Stimulated activated CD4-positive, alpha-beta T cell treated with anti-CD3 and anti-CD28 coated beads, Interleukin-2, amount 100 ng/mL, for 24 hours (primary cell): ENCODE measurements at places on chromosomes 5 and 9.

DNA sequence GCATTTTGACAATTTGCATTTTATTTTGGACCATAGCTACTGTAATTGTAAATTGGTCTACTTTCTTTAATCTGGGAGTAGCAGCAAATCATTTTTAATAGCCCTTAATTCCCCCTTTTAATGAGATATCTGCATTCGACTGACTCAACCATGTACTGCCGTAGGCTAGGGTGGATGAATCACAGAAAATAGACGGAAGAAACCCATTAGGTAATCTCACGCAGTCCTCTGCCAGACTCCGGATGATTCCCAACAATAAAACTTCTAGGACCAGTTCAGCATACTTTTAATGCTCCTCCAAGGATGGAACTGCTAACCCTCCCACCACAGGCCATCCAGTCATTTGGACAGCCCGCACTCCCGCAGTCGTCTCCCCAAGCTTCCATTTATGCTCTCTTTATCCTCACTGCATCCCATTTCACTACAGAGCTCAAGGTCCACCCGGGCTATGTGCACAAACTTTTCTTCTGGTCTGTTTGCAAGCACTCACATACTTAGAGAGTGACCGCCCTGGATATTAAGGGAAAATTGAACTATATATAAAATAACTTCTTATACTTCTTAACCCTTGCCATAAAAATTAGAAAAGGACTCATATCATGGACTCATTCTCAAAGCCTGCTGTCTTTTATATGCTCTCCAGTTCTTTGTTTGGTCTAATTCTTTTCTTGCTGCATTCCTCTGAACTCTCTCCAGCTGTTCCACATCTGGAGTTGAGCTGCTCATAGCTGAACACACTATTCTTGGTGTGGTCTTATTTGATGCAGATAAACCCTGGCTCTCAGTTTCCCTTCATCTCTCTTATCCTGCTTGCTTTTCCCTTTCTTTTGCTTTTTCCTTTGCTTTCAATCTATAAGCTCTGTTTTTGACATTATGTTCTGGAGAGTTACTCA lies 326.6 kb downstream of the ARL15 start:
- DNase-seq: no peak

DNA sequence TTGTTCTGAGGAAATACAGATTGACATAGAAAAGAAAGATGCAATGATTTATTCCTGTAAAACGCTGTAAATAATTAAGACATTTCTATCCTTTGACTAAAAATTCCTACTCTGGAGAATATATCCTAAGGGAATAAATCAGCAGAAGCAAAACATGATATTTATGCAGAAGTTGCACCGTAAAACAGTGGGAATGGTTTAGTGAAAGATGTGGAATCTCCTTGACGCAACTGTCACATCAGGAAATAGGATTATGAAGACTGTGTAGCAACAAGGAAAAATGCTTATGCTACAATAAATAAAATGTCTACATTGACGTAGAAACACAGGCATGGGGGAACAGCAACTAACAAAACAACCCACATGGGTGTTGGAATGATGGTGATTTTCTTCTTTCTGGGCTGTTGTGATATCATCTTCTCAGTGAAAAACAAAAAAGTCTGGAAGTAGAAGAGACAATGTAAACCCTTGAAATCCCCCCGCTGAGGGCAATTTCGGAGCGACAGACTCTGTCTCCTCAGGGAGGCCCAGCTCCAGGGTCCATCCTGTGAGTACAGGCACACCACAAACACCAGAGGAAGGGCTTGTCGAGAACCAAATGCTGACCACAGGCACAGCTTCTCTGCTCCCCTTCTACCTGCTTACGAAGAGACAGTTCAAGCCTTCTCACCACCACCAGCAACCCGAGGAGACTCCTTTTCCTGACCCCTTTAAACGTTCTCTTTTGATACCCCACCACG lies 25.2 kb downstream of the COL23A1 start:
- no peak for DNase-seq

DNA sequence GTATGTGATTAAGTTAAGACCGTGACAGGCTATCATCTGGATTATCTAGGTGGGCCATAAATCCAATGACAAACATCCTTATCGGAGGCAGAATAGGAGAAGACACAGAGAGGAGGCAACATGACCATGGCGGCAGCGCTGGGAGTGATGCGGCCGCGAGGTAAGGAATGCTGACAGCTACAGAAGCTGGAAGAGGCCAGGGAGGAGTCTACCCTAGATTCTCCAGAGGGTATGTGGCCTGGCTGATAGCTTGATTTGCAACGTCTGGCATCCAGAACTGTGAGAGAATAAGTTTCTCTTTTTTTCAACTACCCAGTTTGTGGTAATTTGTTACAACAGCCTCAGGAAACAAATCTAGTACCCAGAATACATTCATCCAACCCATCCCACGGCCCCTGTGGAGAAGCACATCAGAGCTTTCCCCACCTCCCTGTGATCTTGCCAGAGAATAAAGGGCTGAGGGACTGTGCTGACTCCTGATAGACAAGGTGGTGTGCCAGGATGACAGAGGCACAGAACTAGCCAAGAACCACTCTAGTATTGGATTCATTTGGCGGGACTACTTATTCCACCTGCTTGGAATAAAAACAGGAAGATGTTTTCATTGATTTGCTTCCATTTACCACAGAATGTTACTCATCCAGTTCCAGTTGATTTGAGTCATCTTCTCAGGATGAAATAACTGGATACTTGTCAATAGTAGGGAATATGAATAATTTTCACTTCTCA lies 187.4 kb downstream of the MAN2A1 start:
- DNase-seq: no peak

- no peak for DNase-seq
Measured at GRCh38 chr9:121840838-121841760, 189.7 kb downstream of the DAB2IP start.

DNA sequence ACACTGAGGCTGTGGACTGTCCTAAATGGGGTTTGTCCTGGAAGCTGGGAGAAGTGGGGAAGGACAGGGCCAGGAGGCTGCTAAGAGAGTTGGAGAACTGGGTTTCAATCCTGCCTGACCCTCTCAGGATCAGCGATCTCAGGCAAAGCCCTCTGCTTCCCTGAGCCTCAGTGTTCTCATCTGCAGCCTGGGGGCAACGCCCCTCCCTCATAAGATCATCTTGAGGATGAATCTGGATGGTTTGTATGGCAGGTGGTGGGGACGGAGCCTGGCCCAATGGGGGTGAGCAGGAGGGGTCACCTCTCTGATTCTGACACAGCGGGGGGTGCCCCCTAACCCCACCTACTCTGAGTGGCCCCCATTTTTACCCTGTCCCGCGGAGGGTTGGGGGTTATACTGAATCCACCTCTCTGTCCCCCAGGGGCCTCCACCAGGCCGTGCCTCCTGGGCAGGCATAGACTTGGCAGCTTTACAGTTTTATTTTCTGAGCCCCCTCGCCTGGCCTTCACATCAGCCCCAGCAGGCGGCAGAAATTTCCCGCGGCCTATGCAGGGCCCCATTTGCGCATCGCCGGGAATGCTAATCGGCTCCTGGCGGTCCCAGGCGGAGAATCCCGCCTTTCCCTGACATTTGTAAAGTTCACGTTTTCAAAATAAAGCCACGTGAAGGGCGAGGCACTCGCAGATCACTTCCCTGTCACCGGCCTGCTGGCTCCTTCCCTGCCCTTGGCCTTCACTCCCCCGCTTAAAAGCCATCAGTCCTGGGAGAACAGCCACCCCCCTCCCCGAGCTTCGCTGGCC lies 17.8 kb upstream of the LAMC3 start:
- DNase-seq: no peak

DNA sequence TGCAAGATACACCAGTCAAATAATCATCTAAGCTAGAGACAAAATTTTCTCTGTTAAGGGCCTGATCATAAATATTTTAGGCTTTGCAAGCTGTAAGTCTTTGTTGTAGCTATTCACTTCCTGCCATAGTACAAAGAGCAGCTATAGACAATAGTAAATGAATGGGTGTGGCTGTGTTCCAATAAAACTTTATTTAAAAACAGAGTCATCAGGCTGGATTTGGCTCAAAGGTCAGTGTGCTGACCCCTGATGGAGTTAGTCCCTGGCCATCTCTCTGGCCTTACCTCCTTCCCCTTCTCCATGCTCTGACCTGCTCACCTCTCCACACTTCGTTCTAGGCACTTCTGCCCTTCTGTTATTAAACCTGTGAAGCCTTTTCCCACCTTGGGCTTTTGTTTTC lies 86.0 kb downstream of the DRD1 start:
- no peak for DNase-seq
